ENCODE measurements at places on chromosomes 12 and 14.

- DNase-seq = no peak
These were observed 236.5 kb downstream of the GXYLT1 start for GRCh38 chr12:41908206-41908605.

DNA sequence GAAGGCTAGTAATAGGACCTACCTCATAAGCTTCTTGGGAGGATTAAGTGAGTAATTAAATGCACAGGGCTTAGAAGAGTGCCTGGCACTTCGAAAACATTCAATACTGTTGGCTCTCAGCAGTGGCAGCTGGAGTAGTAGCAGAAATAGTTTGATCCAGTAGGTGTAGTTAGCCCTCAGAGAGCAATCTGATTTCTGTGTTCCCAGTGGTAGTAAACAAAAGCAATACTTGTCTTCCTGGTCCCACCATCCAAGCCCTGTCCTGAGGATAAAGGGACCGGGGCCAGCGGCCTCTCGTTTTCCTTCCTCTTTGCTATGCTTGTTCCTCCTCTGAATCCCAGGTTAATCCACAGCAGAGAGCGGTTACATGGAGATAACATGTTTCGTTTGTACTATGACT is 131.6 kb downstream of the SAMD4A start:
- DNase-seq = no peak

DNA sequence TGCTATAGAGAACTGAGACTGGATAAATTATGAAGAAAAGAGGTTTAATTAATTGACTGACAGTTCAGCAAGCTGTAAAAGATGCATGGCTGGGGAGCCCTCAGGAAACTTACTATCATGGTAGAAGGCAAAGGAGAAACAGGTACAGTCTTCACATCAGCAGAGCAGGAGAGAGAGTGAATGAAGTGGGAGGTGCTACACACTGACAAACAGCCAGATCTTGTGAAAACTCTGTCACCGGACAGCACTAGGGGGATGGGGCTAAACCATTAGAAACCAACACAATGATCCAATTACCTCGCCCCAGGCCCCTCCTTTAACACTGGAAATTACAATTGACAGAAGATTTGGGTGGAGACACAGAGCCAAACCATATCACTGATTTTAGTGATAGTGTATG is 682.4 kb downstream of the SLC16A7 start:
- DNase-seq = no peak

- peak; percentile 77 for DNase-seq
These were observed 26.1 kb upstream of the UBC start for GRCh38 chr12:124940393-124941169.

- no peak for DNase-seq
These were observed 77.5 kb downstream of the FAR2 start for GRCh38 chr12:29226616-29227015.

DNA sequence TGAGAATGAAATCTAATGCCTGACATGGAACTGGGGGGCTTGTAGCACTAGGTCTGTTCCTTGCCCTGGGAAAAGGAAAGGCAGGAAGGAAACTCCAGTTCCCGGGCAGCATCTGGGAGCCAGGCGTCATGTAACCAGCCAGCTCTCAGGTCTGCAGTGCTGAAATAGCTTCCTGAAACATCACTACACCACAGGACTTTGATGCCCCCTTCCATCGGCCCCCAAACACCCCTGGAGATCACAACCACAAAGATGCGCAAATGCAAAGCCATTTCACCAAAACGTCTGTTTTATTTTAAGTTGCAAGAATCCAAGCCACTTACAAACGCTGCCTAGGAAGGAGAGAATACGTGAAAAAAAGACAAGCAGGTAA is 40.9 kb downstream of the KCTD10 start:
- DNase-seq = no peak

GRCh38 chr12:52438305-52439301 is 4.4 kb upstream of the KRT75 start:
- no peak for DNase-seq

DNA sequence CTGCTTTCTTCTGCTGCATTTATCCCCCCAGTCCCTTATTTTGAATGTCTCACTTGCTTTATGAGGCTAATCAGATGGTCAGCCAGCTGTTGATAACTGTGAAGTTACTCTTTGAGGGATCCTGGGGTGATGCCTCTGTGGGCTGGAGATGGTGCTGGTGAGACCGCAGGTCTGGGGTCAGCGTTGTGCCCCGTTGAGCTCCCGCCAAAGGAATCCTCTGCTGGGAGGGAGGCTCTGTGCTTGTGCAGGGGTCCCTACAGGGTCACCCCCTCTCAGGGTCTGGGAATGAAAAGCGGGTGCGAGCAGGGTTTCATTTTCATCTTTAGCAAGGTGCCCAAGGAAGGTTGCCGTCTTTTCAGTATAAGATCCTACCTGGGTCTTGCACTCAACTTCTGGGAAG is 161.2 kb upstream of the RTL1 start:
- DNase-seq = no peak

Measured in activated effector memory CD4-positive, alpha-beta T cell treated with Interleukin-2 at 50 U/mL for 16 hours (primary cell).